ENCODE measurements at places on chromosomes 7 and 10.

- DNase-seq = no peak
Measured at GRCh38 chr7:1809070-1809469, 139.0 kb downstream of the ELFN1 start.

- no peak for DNase-seq
Measured at GRCh38 chr7:132387596-132387995, 188.7 kb downstream of the PLXNA4 start.

DNA sequence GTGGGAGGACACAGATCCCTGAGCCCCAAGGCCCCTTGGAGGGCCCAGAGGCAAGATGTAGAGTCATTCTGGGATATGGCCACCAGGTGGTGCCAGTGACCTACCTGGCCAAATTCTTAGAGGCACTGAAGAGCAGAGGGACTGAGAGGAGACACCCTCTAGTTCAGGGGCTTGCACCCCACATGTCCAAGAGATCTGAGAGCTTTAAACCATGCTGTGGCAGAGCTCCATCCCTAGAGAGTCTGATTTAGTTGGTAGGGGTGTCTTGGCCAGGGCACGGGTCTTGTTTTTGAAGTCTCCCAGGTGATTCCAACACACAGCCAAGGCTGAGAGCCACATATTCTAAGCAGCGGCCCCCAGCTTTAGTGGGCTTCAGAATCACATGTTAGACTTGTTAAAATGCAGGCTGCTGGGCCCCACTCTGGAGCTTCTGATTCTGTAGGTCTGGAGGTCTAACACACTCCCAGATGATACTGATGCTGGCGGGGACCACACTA, 52.5 kb downstream of the PRF1 start:
- DNase-seq = peak; percentile 52

DNA sequence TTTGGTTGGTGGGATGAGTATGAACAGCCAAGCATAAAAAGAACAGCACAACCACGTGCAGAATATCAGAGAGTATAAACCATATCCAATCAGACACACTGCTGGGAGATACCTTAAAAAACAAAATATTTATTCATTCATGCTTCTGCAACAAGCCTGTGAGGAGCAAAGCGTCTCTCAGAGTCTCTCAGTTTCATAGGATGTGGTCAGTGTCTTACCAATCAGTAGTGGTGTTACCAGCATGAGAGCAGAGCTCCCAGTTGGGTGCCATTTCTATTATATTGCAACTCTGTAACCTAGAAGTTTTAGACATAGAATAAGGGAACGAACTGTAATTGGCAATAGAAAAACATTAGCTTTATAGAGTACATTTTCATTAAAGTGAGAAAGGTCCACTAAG, 445.9 kb upstream of the LRRN3 start:
- DNase-seq = no peak

- no peak for DNase-seq
Measured at GRCh38 chr10:131825150-131825848, 75.5 kb upstream of the PPP2R2D start.

DNA sequence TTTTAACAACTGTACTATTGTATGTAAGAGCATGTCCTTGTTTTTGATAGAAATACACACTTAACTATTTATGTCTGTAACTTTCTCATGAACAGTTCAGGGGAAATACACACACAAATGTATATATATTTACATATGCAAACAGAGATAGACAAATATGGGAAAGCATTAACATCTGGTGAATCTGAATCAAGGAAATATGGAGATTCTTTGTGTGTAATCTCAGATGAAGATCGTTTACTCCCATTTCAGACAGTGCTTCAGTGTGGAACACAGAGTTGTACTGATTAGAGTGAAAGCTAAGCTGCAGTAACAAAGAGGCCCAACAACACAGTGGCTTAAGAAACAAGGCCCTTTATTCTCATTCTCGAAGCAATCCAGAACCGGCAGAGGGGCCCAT, 26.3 kb upstream of the NPVF start:
- no peak for DNase-seq

DNA sequence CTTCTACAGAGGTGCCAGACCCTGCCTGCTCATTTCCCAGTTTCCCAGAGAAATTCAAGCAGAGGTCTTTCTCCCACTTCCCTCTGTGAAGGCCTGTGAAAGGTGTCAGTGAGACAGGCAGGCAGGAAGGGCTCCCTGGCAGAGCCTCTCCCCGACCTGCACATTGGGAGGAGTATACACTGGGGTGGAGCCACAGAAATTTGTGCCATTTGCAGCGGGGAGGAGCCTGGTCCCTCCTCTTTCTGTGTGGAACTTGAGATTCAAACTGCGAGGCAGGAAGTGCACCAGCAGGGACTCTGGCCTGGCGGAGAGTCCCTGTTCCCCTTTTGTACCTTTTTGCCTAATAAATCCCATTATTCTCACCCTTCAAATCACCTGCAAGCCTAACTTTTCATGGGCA, 54.6 kb upstream of the OPN4 start:
- no peak for DNase-seq

DNA sequence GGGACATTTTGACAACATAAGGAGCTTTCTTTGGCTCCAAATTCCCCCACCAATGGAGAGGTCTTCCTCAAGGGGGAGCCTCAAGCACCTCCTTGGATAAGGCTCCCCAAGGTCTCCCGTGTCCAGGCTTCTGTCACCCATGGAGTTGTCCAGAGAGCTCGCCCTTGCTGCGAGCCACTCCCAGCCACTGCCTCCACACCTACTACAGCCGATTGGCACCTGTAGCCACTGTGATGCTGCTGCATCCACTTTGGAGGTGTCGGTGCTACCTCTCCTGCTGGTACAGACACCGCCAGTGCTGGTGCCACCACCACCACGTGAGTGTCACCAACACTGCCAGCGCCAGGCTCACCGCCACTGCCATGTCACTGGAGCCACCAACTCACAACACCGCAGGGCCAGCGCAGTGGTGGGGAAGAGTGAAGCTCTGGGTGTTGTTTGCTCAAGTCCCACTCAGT, 22.1 kb upstream of the ENO4 start:
- DNase-seq = no peak

DNA sequence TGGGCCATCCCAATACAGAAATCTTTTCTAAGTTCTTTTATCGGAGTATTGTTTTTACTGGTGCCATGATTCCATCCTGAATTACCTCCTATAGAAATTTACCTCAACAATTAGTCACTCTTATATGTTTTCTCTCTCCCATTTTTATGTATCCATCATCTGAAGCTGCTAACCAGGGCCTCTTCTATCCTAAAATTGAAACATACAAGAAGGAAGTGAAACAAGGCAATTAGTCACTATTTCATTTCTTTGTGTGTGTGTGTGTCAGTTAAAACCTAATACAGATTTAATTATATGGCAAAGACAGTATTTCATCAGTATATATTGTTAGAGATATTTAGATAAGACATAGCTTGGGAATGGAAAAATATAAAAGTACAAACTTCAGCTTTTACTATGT, 148.4 kb upstream of the AHR start:
- no peak for DNase-seq

DNA sequence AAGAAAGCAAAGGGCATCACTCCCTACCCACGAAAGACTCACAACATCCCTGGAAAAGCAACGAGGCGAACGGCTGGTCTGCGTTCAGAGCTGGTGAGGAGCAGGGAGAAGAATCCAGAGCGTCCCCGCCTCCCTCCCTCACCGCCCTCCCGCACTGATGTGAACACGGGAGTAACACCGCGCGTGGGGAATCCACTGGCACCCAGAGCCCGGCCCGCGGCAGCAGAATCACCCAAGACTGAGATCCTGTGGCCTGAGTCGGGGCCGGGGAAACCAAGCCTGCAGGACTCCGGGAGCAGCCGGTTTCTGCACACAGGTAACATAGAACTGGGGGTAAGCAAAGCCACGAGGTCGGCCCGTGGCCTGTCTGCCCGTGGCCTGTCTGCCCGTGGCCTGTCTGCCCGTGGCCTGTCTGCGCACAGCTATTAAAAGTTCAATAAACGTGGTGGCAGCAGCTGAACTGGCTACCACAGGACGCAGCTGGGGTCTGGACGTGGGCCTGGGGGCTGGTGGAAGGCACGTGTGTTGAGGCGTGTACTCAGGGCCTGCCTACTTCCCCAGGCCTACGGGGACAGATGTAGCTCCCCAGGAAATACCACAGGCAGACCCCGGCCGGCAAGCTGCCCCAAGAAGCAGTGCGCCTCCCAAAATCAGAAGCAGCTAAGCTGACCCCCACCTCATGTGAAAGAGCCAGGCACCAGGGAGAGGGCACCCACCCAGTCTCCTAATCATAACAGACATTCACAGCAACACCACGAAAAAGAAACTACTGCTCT, 23.0 kb downstream of the DIP2C start:
- no peak for DNase-seq

- DNase-seq = no peak
Measured at GRCh38 chr10:27536437-27536836, 32.3 kb downstream of the RAB18 start.

DNA sequence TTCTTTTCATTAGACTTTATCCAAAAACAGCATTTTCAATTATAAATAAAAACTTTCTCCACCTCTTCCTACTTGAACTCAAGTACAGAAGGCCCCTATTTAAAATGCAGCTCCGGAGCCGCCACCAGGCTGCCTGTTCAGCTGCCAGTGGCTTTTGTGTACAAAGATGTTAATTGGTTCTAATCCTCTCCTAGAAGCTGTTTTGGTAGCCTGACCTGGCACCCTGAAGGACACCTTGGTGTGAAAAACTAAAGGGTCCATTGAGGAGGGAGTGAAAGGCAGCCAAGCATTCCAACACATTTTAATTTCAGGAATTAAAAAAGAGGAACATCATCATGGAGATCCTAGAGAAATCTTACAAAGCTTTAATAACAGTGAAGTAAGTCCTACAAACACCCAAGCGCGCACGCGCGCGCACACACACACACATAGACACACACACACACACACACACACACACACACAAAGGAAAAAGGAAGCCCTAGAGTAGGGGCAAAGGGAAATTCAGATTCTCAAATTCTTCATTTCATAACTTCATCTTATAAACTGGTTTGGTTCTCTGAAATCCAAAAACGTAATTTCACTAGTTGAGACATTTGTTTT, 41.4 kb downstream of the VAX1 start:
- DNase-seq = no peak

DNA sequence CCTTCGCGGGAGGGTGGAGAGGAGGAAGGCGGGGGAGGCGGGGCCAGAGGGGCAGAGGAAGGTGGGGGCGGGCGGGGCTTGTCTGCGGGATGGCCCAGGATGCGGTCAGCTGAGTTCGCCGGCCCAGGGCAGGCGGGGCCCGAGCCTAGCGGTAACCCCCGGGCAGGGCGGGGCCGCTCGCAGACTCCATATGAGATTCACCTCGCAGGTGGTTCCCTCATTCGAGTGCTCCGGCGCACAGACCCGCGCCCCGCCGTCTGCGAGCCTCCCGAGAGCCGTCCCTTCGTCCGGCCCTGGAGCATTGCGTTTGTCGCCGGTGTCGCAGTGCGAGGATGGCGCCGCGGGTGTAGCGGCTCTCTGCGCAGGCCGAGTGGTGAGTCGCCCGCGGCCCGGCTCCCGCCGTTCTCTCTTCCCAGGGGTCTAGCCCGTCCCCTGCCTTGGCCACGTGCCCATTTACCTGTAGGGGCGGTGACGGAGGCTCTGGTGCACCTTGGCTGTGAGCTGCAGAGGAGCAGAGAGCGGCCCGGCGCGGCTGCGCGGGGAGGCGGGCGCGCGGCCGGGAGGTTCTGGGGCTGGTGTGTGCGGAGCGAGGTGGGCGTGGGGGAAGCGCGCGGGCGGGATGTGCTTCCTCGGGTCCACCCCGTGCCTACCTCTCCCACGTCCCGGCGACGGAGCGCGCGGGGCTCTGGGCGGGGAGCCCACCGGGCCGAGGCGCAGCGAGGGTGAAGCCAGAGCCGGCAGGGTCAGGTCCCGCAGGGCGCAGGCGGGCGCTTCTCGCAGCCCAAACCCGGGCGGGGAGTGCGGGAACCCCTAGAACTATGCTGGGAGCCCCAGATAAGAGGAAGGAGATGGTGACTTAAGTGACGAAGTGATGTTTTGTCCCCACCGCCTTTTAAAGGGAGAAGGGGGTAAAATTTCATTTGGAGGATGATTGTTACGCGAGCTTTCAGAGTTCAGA, at the start of gene UPP1:
Gene UPP1 (plus strand): TSS at position 220 of the 958 bp plus-strand sequence. CDS start 5,519 bp downstream, outside the sequence.
- DNase-seq = peak; percentile 87

- DNase-seq = no peak
Measured at GRCh38 chr7:90856351-90857070, 260.4 kb downstream of the CDK14 start.

GRCh38 chr10:73218431-73219191, 28.4 kb downstream of the DNAJC9 start:
- no peak for DNase-seq

DNA sequence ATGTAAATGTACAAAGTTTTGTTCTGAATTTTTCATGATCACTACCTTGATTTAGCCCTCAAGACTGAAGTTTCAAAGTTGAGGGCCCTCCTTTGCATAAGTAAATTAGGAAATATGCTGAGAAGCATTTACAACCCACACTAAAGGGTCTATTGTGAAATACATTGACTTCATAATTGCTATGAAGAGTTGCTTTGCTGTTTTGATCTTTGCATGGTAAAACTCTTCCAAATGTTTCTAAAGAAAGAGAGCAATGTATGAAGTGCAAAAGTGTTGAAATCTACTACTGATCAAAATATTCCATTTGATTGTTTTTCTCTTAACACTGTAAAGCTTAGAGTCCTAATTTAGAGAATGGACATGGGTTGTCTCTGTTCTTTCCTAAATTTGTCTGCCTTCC, 77.2 kb downstream of the C7orf25 start:
- no peak for DNase-seq

DNA sequence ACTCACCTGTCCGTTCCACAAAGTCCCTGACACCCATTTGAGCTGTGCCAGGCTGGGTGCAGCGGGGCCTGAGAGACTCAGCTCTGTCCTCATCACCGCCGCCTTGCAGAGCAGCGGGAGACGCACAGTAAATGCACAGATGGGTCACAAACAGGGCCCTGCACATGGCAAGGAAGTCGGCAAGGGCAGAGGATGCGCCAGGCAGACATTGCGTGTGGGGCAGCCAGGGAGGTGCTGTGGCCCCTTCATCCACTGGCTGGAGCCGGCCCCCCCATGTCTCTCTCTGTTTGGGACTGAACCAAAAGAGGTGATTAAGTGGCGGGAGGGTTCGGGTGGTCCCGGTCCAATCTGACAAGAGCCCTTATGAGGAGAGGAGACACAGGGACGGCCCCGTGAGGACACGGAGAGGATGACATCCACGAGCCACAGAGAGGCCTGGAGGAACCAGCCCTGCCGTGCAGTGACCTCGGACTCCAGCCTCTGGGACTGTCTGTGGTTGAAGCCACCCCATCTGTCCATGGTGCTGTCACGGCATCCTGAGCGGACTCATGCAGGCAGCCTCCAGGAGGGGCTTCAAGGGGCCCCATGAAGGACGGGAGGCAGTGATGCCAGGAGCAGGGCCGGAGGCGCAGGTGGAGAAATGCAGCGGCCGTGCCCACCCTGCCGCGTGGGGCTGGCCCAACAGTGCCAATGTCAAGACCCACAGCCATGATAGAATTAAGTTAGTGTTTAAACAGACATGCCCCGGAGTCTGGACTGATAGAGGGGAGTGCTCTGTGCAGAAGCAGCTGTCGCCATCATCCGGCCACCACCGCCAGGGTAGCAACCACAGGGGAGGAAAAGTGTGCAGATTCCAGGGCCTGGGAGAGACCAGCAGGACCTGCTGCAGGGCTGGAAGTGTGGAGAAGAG, 28.4 kb upstream of the FOXL3 start:
- DNase-seq = no peak

- DNase-seq = no peak
Measured at GRCh38 chr7:139701908-139702307, 75.9 kb downstream of the HIPK2 start.

All from stimulated activated CD8-positive, alpha-beta memory T cell treated with anti-CD3 and anti-CD28 coated beads, Interleukin-7, amount 100 ng/mL, for 48 hours (primary cell).